ENCODE measurements at places on chromosomes 2 and 18.

GRCh38 chr2:152627351-152627957, 89.8 kb downstream of the PRPF40A start:
- DNase-seq: no peak

GRCh38 chr18:37465958-37466357, 99.6 kb downstream of the CELF4 start:
- DNase-seq: no peak

DNA sequence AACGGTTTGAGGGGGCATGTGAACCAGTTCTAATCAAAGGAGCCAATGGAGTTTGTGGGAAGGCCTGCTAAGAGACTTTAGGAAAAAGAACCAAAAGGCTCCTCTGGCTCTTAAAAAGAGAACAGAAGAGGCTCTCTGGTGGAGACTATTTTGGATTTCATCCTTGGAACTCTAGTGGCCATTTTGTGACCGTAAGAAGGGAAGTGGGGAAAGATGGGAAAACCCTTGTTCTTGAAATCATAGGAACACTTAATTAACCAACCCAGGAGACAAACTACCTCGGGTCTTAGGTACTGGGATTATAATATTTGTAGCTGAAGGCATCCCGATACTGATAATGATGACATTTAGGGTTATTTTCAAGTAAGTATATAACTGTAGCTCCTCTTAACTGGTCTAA, 125.3 kb upstream of the SP3 start:
- no peak for DNase-seq

DNA sequence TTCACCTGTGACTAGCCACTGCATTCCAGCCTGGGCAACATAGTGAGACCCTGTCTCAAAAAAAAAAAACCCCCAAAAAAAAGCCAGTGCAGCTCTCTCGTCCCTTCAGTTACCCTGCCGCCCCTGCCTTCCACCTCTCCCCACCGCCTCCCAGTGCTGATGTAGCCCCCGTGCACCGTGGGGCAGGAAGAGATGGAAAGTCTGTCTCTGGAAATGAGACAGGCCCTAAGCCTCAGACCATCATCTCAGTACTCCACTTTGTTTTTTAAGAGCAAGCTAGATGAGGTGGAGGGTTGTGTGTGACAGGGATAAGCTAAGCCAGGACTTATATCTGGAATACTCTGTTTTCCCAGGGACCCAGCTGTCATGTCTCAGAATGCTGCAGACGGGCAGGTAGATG, 32.0 kb downstream of the MERTK start:
- DNase-seq: no peak

- no peak for DNase-seq
Observed at GRCh38 chr2:15720561-15721307, 129.1 kb downstream of the DDX1 start.

- no peak for DNase-seq
Observed at GRCh38 chr18:59993560-59993959, 93.8 kb downstream of the PMAIP1 start.

Data from GM12891 (cell line).